Glomerular endothelial cell (primary cell): ENCODE measurements at places on chromosomes 7 and 10. TPM values are rescaled to one million over a fixed set of nuclear protein-coding genes. Genes with fewer than 3 reads are reported as not detected.

LRRC18 gene
- not detected in 2 replicates for total RNA-seq

LRIT1 gene
- total RNA-seq: not detected in 2 replicates

ACSL5 gene
- 22.5 and 24.7 TPM in 2 replicates for total RNA-seq

ATOH7 gene
- not detected in 2 replicates for total RNA-seq

SLC13A4 gene
- not detected in 2 replicates for total RNA-seq

GIMAP6 gene
- 75.3 and 82.2 TPM in 2 replicates for total RNA-seq

TDRD1 gene
- 0.06 TPM in 1 of 2 replicates, not detected in the other for total RNA-seq

HGF gene
- total RNA-seq: 0.58 and 2.0 TPM in 2 replicates

MAP3K8 gene
- 0.87 and 5.0 TPM in 2 replicates for total RNA-seq

TRIM73 gene
- 0.34 and 2.6 TPM in 2 replicates for total RNA-seq

POM121 gene
- 15.7 and 28.2 TPM in 2 replicates for total RNA-seq

RPEL1 gene
- 0.10 TPM in 1 of 2 replicates, not detected in the other for total RNA-seq

HOXA11 gene
- 2.0 and 5.0 TPM in 2 replicates for total RNA-seq

SCIN gene
- 0.35 and 0.58 TPM in 2 replicates for total RNA-seq

MACROH2A2 gene
- 5.8 and 7.3 TPM in 2 replicates for total RNA-seq

MKX gene
- 0.19 TPM in 1 of 2 replicates, not detected in the other for total RNA-seq

TMEM213 gene
- not detected in 2 replicates for total RNA-seq

OR2A1 gene
- total RNA-seq: not detected in 2 replicates

EPHB4 gene
- 157 and 191 TPM in 2 replicates for total RNA-seq

CD36 gene
- total RNA-seq: 1.9 and 3.5 TPM in 2 replicates
